Activated CD4-positive, alpha-beta T cell treated with anti-CD3 and anti-CD28 coated beads, Interleukin-2, amount 50 U/mL, for 24 hours (primary cell): ENCODE measurements at places on chromosomes 4 and X.
A peak's percentile ranks its signal among the peaks of the same experiment; 100 is the strongest.

GRCh38 chrX:87728459-87728858 lies 210.9 kb downstream of the KLHL4 start:
- no peak for DNase-seq

DNA sequence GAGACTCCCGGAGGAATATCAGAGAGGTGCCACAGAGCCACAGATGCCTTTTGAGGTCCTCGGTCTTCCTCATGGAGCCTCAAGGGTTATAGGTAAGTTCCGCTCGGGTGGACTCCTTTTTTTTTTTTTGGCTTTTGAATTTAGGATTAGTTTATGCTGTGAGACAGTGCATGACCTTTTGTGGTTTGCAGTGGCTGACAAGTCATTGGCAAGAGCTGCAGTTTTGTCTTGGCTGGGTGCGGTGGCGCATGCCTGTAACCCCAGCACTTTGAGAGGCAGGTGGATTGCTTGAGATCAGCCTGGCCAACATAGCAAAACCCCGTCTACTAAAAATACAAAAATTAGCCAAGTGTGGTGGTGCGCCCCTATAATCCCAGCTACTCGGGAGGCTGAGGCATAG lies 4.5 kb upstream of the GRSF1 start:
- DNase-seq: no peak

DNA sequence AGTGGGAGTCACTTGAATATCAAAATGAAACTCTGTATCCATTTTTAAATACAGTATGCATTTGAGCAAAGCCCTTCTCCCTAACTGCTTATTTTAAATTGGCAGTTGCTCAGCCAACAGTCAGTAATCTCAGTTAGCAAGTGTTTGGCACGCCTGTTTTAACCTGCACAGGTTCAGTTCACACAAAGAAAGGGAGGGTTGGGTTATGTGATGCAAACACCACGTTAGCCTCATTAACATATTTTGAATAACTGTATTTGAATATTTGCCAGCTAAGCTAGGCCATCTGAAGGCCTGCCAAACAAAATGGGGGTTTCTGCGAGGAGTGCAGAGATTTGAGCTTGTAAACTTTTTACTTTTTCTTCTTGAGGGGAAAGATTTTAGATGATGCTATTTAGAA lies 19.8 kb downstream of the GAB1 start:
- no peak for DNase-seq

DNA sequence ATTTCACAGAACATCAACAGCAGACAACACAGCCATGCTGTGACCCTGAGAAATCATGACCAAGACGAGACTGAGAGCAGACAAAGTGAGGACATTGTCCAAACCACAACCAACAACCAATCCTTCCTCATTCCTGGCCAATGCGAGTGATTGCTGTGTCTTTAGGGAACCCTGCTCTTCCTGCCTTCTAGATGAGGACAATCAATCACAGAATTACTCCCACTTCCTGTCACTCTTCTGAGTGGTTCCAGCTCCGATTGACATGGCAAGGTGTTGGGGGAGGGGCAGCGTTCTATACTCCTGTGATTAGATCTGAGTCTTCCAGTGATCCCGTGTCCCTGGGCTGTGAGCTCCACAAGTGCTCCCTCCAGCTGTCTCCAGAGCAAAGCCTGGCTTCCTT lies 227.8 kb downstream of the STIM2 start:
- DNase-seq: no peak

GRCh38 chr4:15479913-15480185 lies 10.2 kb downstream of the CC2D2A start:
- no peak for DNase-seq

GRCh38 chrX:43266487-43266886 lies 389.6 kb upstream of the MAOA start:
- no peak for DNase-seq

DNA sequence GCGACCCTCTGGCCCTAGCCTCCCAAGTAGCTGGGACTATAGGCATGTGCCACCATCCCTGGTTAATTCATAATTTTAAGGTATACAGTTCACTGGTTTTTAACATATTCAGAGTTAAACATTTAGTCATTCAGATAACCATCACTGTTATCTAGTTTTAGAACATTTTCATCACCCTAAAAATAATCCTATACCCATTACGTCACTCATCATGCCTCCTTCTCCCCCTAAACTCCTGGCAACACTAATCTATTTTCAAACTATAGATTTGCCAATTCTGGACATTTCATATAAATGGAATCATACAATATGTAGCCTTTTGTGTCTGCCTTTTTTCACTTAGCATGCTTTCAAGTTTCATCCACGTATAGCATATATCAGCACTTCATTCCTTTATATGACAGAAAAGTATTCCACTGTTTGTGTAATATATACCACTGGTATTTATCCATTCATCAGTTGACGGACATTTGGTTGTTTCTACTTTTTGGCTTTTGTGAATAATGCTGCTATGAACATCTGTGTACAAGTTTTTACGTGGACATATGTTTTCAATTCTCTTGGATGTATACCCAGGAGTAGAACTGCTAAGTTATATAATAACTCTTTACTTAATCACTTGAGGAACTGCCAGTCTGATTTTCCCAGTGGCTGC lies 32.0 kb upstream of the RPS3A start:
- no peak for DNase-seq

DNA sequence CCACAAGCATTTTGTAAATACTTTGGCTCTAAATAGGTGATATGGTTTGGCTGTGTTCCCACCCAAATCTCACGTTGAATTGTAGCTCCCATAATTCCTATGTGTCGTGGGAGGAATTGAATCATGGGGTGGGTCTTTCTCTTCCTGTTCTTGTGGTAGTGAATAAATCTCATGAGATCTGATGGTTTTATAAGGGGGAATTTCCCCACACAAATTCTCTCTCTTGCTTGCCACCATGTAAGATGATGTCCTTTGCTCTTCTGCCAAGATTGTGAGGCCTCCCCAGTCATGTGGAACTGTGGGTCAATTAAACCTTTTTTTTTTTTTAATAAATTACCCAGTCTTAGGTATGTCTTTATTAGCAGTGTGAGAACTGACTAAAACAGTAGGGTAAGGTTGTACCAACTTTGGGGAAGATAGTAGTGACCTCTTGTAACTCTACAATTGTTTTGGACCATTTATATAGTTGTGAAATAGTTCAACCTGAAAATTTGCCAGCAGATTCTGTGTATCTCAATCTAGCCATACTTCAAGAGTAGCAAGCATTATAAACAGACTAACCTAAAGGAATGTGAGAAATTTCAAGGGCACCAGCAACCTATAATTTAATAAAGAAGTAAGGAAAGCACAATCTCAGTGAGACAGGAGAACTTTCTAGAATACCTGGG lies 727.8 kb downstream of the GRID2 start:
- DNase-seq: no peak

DNA sequence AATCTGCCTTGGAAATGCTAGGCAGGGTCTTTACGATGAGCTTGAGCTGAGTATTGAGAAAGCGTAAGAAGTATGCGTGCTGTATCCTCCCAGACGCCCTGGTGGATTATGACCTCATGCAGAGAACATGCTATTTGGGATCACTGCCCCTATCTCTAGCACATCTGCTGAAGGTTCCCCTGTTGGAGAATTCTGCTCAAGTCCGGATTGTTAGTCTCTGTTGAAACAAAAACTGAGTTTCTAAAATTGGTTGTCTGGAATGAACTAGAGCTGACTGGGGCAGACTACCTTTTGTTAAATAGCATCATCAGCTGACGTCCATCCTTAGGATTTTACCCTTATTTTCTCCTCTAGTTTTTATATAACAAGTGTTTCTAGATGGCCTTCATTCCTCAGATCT lies 7.5 kb downstream of the FHDC1 start:
- DNase-seq: no peak

- DNase-seq: no peak
Observed at GRCh38 chr4:5292101-5292500, 240.8 kb downstream of the STK32B start.

DNA sequence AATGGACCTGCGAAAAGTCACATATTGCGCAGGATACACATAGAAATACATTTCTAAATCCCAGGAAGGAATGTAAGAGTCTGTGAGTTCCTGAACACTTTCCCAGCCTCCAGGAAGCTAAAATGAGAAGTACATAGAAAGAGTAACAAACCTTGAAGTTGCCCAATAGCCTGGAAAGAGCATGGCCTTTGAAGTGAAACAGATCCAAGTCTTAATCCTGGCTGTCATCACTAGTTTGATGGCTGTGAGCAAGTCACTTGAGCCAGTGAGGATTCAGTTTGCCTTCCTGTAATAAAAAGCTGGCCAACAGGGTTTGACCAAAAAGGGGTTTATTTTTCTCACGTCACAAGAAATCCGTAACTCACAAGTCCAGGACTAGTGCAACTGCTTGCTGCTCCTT lies 69.8 kb downstream of the ARHGEF38 start:
- DNase-seq: no peak

DNA sequence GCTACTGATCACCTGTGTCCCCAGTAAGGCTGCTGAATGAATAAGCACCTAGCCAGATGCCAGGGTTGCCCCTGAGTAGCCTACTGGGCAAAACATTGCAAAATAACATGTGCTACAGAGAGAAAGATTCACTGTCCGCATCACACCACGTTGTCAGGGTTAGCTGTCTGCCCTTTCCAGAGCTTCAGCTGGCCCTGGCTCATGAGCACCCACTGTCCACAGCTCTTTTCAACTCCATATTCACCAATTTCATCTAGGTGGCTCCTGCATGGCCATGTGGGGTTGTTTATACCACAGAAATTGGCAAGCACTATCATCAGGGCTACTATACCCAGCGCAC lies 227.7 kb upstream of the PSAPL1 start:
- no peak for DNase-seq

DNA sequence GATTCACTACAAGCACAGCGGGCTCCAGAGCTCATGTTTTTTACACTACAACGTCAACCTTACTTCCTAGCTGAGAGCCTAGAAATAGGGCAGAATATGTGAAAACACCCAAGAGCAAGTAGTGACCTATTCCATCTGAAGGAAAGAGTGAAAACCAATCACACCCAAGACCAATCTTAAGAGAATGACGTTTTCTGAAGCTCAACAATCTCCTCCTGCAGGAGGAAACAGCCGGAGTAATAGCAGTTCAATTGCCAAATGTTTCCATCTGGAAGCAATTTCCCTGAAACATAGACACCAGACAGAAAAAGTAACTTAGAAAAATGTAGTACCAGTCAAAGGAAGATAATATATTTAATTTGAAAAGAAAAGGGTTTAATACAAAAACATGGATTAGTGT lies 142.4 kb downstream of the ANXA5 start:
- no peak for DNase-seq

GRCh38 chrX:69255441-69256290 lies 90.4 kb upstream of the PJA1 start:
- DNase-seq: no peak

GRCh38 chr4:40099010-40099409 lies 42.4 kb downstream of the N4BP2 start:
- no peak for DNase-seq

GRCh38 chr4:98653890-98654867 lies 4.2 kb downstream of the TSPAN5 start:
- no peak for DNase-seq

DNA sequence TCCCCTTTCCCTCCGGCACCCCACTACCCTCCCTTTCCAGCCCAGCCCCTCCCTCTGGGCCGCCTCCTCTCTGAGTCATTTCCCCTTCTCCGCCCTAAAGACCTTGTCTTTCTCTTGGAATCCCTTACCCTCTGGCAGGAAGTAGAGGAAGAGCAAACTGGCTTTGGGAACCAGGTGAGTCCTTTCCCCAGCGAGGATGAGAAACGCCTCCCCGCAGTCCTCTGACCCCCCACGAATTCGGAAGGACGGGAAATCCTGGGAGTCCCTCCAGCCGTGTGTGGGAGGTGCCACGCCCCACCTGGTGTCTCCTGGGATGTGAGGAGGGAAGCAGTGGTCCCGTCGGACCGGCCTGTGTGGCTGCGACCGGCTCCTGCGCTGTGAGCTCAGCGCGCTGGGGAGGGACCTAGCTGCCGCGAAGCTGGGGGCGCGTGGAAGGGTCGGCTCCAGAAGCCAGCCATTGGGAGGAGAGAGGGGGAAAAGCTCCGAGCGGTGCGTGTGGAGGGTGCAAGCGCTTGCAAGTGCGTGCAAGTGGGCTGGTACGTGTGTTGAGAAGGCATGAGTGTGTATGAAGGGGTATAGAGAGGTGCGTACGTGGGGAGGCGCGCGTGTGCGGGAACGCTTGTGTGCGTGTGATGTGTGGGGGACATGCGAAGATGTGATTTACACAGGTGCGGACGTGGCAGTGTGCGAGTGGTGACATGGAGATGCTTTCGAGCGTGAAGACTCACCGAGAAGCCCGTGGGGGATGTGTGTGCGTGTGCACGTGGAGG lies 46.3 kb downstream of the TEX13B start:
- DNase-seq: no peak

DNA sequence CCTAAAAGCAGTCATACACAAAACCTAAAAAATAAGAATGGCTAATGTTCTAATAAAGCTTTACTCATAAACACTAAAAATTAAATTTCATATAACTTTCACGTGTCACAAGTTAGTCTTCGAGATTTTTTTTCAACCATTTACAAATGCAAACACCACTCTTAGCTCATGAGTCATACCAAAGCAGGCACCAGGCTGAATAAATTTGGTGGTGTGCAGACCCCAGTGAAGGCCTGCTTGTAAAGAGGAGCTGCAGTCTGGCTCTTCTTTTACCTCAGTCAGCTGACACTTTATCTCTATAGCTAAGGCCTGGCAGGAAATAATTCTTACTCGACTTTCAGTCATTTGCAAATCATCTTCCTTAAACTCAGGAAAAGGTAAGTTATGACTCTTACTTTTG lies 37.4 kb downstream of the CLOCK start:
- no peak for DNase-seq

DNA sequence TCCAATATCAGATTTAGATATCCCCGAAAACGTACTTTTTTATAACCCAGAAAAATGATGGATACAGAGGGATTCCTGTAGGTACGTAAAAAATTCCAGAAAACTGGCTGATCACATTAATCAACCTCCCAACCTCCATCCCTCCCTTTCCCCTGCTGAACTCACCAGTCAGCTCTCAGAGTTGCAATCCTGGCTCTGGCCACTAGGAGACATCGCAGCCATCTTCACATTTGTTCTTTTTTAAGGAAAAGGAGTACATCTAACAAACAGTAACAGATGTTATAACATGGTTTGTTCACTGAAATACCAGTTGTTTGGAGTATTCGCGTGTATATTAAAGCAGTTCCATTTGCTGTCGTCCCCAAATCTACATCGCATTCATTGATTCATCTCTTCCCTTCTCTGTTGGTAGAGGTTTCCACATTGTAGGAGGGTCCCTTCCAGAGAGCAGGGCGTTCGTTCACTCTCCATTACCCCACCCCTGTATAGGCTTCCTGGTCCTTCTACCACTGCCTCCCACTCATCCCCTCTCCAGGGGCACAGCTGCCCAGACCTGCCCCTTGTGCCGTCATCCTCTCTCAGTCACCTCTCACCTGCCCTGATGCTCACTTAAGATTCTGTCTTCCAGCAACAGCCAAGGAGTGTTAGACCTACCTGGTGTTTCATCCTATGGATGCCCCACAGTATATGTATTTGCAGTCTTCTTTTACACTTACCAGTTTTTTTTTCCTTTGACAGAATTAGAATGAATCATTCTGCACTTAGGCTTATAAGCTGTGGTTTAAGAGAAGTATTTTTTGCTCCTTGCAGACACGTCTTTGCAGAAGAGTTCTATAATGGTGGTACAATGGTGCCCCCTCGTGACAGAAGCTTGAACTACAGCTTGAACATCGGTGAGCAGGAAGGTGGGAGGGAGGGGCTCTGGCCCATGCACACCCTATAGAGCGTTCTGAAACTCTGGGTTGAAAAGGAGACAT lies 36.8 kb upstream of the RAB40AL start:
- DNase-seq: peak; percentile 57
